ENCODE measurements at places on chromosomes 3 and 15. TPM values are rescaled to one million over a fixed set of nuclear protein-coding genes. Genes with fewer than 3 reads are reported as not detected.

DNA sequence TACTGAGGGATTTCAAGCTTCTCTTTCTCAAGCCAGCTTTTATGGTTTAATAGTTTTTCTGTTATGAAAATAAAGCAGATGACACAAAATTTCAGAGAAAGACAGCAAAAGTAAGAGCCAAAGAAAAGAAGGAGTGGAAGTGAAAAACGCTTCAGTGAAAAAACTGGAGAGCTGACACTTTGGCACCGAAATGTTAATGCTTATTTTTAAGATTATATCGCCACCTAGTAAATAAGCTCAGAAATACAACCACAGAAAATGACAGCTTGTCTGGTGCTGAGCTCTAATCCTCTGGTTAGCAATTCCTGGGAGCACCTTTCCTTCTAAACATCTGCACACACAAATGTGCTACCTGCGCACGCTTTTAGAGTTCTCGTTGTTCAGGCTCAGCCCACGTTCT, 101.6 kb downstream of the ZPLD1 start:
- no peak for DNase-seq

The ZNF621 gene
- 18.5 TPM for total RNA-seq

The C3orf22 gene
- total RNA-seq: not detected

DNA sequence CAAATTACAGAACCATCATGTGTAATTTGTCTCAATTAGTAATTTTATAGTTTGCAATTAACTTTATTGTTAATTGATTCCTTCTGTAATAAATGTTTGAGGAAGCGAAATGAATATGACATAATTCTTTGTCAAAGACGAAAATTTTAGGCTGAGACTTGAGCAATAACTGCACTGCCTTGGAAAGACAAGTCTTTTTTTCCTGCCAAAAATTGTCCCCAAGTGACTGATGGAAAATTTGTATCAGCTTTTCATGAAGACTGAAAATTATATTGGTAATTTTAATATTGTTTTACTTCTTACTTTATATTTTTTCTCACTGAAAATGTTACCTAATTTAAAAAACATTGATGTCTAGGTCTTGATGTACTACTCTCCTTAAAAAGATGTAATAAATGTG, 622.6 kb downstream of the NLGN1 start:
- DNase-seq: no peak

- peak; percentile 23 for DNase-seq
Measured at GRCh38 chr3:59709702-59710553, 660.1 kb upstream of the CFAP20DC start.

The SENP5 gene
- 28.0 TPM for total RNA-seq

DNA sequence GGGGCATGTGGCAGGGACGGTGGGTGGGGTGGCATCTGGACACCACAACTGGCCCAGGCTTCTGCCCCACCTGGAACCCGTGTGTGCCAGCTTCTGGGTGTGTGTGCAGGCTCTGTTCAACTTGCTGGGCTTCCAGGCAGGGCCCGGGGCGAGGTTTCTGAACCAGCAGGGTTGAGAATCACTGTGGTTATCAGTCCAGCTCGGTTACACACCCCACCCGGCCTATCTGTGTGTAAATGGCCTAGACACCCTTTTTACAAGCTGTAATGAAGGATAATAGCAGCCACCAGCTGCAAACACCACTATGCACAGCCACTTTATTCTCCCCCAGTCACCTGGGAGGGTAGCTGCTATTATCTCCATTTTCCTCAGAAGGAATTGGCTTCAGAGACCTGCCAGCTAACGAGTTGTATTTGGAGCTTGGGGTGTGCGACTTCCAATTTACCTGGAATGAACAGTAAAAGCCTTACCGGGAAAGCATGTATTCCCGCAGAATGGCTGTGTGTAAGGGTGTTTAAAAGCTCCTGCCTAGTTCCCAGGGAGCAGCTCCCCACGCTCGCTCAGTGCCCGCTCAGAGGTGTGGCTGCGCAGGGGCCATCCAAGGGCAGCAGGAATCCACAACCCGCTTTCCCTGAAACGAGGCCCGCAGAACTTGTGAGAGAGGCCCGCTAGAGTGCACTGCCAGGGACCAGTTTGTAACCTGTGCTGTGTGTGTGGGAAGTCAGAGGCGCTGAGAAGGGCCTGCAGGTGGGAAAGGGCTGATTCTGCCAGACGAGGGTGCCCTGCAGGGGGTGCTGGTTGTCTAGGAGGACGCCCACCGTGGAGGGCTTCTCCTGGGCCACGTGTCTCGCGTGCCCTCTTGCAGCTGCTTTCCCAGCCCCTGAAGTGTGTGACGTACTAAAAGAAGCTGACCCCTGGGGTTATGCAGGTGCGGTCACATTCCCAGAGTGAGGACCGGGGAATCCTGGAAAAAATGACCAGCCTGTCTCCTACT, 83.5 kb downstream of the C3orf70 start:
- peak; percentile 17 for DNase-seq

The BUB1B gene
- 82.5 TPM for total RNA-seq

The RBP2 gene
- not detected for total RNA-seq
